Fibroblast of lung (primary cell): ENCODE measurements at places on chromosomes 3 and 15. TPM values are rescaled to one million over a fixed set of nuclear protein-coding genes. Genes with fewer than 3 reads are reported as not detected.

The SLC24A5 gene
- not detected in 2 replicates for total RNA-seq

The PPM1M gene
- 37.8 and 38.8 TPM in 2 replicates for total RNA-seq

The IL12A gene
- 27.2 and 72.5 TPM in 2 replicates for total RNA-seq

The CD200R1 gene
- total RNA-seq, result 0.17 TPM in 1 of 2 replicates, not detected in the other

The MASP1 gene
- total RNA-seq, result 56.2 and 328 TPM in 2 replicates

The RASGRP1 gene
- total RNA-seq, result not detected in 2 replicates

The NPAP1 gene
- total RNA-seq, result not detected in 2 replicates

The LHFPL4 gene
- under 0.01 and 0.17 TPM in 2 replicates for total RNA-seq

The METTL6 gene
- total RNA-seq, result 37.3 and 40.8 TPM in 2 replicates

The SEMA6D gene
- 9.5 and 13.4 TPM in 2 replicates for total RNA-seq

The CHRM5 gene
- total RNA-seq, result not detected in 2 replicates

The CAMP gene
- total RNA-seq, result not detected in 2 replicates

The HRG gene
- total RNA-seq, result not detected in 2 replicates

The FEZF2 gene
- total RNA-seq, result not detected in 2 replicates

The PLA1A gene
- under 0.01 and 0.26 TPM in 2 replicates for total RNA-seq

The FILIP1L gene
- 71.4 and 92.8 TPM in 2 replicates for total RNA-seq

The FXR1 gene
- total RNA-seq, result 229 and 252 TPM in 2 replicates

The KAT2B gene
- total RNA-seq, result 7.7 and 14.7 TPM in 2 replicates

The CLDN18 gene
- total RNA-seq, result not detected in 2 replicates

The RLBP1 gene
- total RNA-seq, result not detected in 2 replicates

The TMEM266 gene
- 0.26 and 0.33 TPM in 2 replicates for total RNA-seq

The INAFM2 gene
- 8.9 and 9.2 TPM in 2 replicates for total RNA-seq

The CFAP92 gene
- under 0.01 TPM in 1 of 2 replicates, not detected in the other for total RNA-seq

The CYP1A2 gene
- total RNA-seq, result not detected in 2 replicates

The CDC25A gene
- 1.0 and 1.3 TPM in 2 replicates for total RNA-seq

The CADM2 gene
- total RNA-seq, result under 0.01 TPM in 1 of 2 replicates, not detected in the other

The LOXL1 gene
- 65.6 and 91.4 TPM in 2 replicates for total RNA-seq

The SENP8 gene
- 2.6 and 3.0 TPM in 2 replicates for total RNA-seq

The CHL1 gene
- 0.33 and 2.1 TPM in 2 replicates for total RNA-seq

The CA12 gene
- total RNA-seq, result 41.9 and 48.4 TPM in 2 replicates

The VPS39 gene
- total RNA-seq, result 45.5 and 55.5 TPM in 2 replicates

The CCDC66 gene
- 27.5 and 28.2 TPM in 2 replicates for total RNA-seq

The TPM1 gene
- 224 and 279 TPM in 2 replicates for total RNA-seq
